ENCODE measurements at places on chromosomes 3 and 15.

DNA sequence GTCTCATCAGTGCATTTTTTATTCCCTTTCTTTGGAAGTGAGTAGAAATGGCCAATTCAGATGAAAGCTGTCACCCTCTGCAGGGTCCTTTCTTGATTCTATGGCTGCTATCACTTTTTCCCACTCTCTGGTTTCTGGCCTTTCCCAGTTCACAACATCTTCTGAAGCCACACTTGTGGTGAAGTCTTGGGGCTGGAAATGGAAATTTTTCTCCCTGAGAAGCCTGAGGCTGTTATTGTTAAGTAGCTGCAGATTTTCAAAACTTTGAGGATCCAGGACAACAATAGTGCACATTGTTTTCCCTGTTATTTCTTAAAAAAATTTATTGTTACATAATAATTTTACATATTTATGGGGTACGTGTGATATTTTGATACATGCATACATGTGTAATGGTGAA is 250.3 kb upstream of the RASGRP1 start:
- no peak for DNase-seq

- no peak for DNase-seq
Observed at GRCh38 chr3:40379674-40380306, 7.2 kb upstream of the ENTPD3 start.

DNA sequence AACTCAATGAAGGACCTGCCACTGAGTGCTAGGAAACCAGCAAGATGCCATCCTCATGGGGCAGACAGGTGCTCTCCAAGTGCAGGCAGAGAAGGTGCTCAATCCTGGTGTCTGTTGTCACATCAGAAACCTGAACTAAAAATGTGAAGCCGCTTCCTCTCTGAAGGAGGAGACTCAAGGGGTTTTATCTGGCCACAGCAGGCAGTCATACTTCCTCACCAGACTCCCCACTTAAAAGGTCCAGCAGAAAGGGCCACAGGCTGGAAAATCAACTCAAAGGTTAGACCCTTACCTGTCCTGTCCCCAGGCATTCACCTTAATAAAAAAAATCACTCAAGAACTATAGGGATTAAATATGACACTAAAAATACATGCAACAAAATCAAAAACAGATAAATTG is 4.8 kb downstream of the CCDC12 start:
- no peak for DNase-seq

GRCh38 chr3:118955914-118956556 is 78.6 kb downstream of the IGSF11 start:
- DNase-seq, result no peak

- DNase-seq, result no peak
Observed at GRCh38 chr3:172143739-172144497, 104.5 kb downstream of the FNDC3B start.

DNA sequence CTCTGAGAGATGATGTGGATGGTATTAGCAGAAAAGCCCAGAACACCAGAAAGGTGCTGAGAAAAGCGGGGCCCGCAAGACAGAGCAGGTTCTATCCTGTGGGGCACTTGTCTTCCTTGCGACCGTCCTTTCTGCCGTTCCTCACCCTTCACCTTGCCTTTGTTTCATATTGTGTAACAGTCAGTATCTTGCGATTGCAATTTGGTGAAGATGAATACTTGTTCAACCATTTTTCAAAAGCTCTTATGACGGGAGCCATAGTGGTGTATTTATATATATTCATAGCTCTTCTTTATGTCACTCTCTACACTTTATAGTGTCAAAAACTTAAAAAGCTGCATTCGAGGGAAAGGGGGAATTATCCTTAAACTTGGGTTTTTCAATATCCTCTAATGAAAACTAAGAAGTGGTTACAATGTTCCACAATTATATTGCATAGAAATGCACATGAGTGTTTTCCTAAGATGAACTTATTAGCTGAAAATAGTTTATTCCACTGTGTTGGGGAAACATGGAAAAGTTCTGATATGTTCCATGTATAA is 797 bp downstream of the MAP3K13 start:
- DNase-seq, result no peak

DNA sequence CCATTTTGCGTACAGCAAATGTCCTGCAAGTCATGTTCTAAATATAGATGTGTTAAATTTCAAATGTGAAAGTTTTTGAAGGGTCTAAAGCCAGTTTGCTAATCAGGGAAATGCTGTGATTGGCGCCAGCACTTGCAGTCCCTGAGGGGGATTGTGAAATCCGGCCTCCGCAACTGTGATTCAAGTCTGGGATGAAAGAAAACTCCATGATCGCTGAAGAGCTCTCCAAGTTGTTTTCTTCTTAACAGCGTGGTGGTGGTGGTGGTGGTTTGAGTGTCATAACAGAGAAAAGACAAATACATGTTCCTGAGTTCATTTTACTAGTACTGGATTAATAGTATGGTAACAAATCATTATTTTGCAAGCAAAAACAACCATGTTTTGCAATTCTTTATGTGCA is 51.8 kb downstream of the MITF start:
- no peak for DNase-seq

GRCh38 chr3:13544293-13544831 is 4.6 kb upstream of the FBLN2 start:
- DNase-seq, result no peak

Data from epithelial cell of proximal tubule (primary cell).